Activated T-cell treated with anti-CD3 and anti-CD28 coated beads for 24 hours (primary cell): ENCODE measurements at places on chromosomes 6 and 20.

DNA sequence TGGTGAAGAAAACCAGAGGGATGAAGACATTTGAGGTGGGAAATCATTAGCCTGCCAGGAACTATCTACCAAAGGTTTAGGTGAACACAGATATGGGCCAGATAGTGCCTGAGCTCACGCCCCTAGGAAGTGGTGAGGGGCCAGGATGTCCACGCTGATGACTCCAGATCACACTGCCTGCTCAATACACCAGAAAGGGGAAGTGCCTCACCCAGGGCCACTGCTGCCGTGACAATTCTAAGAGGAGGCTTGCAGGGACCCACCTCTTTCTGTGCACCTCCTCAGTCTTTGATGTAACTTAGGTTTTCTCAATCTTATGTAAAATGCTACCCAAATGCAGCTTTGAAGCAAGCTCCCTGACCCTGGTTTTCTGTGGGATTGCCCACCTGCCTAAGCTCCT is 5.4 kb upstream of the RAB44 start:
- no peak for DNase-seq

GRCh38 chr6:109486068-109486467 is 3.0 kb upstream of the ZBTB24 start:
- no peak for DNase-seq

GRCh38 chr6:1610497-1611321 is 994 bp downstream of the FOXC1 start:
- DNase-seq, result no peak

DNA sequence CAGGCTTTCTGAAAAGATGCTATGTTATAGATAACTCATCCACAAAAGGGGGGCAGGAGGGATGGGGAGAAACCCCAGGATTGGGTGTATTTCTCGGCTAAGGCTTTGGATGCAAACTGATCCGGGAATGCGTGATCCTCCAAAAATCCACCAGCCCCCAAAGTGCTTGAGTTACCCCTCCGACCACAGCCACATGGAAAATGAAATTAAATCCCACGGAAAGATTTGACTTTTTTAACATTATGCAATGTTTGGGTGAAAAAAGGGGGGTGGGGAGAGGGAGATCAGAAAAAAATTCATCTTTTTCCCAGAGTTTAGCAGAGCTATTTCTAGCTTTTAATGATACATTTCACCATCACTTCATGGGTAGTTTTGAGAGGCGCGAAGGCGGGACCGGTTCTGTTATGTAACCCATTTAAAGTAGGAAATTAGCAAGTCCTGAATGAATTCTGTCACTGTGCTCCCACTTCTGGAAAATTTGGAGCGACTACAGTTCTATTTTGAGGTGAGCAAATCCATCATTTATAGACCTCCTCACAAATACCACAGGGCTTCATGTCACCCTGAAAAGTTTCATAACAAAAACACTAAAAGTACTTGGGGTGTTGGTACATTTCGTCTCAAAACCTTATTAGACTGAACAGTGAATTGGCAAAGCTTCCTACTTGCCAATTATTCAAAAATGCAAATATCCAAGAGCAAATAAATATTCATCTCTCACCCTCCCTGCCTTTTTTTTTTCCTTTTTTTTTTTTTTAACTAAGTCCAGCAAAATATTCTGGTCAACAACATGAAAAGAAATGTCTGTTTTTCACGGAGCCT is 51.9 kb upstream of the NFATC2 start:
- no peak for DNase-seq

DNA sequence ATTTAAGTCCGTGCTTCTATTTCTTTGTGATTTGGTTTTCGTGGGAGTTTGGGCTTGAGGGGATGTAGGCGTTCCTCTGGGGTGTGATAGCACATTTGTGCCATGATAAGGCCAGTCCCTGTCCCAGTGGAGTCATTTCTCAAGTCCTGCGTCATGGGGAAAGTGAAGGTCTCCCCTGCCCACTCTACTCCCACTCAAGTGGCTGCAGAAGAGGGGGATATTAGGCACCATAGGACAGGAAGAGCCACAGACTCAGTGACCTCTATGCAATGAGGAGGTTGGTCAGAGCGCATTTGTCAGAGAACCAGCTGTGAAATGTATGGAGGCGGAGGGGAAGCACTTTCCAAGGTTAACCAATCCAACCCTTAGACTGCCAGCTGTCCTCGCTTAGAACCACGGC is 51.9 kb upstream of the EDN1 start:
- DNase-seq, result no peak
